ENCODE measurements at places on chromosomes 3 and 15.

- DNase-seq, result no peak
Measured at GRCh38 chr3:46725621-46726314, 8.1 kb upstream of the PRSS50 start.

- no peak for DNase-seq
Measured at GRCh38 chr3:157445857-157446256, 9.2 kb downstream of the PTX3 start.

DNA sequence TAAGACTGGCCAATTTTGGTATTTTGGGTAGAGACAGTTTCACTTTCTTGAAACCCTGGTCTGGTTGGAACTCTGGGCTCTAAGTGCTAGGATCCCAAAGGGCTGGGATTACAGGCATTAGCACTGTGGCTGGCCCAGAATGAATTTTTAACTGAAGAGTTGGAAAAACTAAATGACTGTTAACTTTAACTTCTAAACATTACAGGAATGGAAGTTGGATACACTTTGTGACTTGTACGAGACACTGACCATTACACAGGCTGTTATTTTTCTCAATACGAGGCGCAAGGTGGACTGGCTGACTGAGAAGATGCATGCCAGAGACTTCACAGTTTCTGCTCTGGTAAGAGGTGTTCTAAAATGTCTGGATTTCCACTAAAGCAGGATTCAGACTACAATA is 3.5 kb downstream of the EIF4A2 start:
- no peak for DNase-seq

DNA sequence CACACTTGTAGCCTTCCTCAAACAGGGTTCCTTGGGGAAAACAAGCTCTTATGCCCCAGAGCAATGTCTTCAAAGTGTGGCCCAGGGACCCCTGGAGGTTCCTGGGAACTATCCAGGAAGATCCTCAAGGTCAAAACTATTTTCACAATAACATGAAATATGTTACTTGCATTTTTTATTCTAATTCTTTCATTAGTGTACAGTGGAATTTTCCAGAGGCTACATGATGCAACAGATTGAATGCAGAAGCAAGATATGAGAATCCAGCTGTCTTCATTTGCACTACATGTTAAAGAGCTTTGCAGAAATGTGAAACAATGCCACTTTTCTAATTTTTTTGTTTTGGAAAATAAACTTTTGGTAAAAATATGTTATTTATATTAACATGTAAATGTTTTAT is 190.9 kb downstream of the SLC9A9 start:
- no peak for DNase-seq

GRCh38 chr15:39230205-39230907 is 350.5 kb upstream of the THBS1 start:
- no peak for DNase-seq

DNA sequence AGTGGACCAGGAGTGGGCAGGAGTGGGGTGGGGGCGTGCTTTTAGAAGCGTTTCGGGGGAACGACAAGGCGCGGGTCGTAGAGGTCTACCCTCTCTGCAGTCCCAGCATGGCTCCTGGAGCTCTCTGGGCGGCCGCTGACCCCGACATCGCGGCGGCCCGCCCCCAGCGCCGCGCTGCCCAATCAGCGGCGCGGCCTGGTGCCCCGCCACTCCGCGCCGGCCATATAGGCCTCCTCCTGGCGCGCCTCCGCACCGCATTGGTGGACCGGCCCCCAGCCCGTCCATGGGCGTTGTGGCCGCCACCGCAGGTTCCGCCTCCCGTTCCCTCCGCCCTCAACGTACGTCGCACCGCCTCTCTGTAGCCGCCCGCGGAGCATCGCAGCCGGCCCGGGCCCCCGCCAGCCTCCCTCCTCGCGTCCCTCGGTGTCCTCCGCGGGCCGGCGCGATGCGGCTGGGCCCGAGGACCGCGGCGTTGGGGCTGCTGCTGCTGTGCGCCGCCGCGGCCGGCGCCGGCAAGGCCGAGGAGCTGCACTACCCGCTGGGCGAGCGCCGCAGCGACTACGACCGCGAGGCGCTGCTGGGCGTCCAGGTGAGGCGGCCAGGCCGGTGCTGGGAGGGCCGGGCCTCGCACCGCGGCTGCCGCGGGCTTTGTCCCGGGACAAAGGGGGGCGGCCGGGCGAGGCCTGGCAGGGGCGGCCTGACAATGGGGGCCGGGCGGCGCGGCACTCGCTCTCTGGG is at the start of gene RCN2:
Gene RCN2 (plus strand): TSS at position 353 of the 738 bp plus-strand sequence. CDS start 93 bp downstream, at position 446.
- DNase-seq, result peak; percentile 95

DNA sequence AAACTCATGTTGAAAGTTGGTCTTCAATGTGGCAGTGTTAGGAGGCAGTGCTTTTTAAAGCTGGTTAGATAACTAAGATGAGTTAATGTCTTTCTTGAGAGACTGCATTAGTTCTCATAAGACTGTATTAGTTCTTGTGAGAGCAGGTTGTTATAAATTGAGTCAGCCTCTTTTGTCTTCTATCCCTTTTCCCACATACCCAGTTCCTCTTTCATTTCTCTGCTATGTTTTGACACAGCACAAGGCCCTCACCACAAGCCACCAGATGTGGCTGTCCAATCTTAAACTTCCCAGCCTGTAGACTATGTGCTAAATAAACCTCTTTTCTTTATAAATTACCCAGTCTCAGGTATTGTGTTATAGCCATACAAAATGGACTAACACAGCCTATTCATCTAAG is 94.6 kb upstream of the SNTN start:
- DNase-seq, result no peak

DNA sequence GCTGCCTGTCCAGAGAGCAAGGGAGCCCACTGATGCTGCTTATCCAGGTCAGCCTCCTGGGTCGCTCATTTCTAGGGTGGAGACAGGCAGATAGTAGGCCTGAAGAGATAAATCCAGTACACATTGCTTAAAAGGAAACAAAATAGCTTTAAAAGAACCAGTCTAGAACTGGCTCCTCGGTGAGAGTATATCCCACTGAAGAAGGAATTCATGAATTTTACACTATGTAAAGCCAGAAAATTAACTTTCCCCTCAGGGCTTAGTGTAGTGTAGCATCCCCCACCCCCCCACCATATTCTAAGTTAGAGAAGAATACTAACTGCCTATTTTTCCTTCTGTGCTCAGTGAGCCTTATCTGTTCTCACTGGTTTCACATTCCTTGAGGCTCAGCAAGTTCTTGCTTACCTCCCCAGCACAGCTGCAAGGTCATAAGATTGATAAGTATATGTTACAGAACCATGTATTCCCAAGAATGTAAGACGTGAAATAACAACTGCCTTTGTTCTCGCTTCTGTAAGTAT is 30.5 kb upstream of the NOX5 start:
- no peak for DNase-seq

DNA sequence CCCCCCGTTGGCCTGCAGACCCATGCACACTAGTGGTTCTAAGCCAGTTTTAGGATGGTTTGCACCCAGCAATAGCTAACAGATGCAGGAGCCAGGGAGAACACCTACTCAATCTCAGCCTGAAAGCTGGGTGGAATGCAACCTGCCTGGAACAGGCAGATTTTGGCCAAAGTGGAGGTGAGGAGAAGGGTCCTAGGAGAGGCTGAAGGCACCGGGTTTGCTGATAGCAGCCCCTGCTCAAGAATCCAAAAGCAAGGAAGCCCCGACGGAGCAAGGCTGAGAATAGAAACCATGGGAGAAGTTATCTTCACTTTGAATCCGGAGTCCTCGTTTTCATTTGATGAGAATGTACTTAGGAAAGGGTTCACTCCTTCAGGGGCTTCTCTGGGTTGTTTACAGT is 9.9 kb downstream of the RRP9 start:
- DNase-seq, result no peak

- no peak for DNase-seq
Measured at GRCh38 chr3:71397726-71398125, 185.8 kb downstream of the FOXP1 start.

GRCh38 chr15:39667382-39668127 is 86.7 kb downstream of the THBS1 start:
- DNase-seq, result no peak

- no peak for DNase-seq
Measured at GRCh38 chr15:43991206-43991605, 164.4 kb downstream of the WDR76 start.

Measured in ecto neural progenitor cell (in vitro differentiated cells).